Natural killer cell treated with Interleukin-12 subunit alpha and Interleukin-12 subunit beta and Interleukin-15 and Interleukin-18, amount 100 ng/mL, for 72 hours (primary cell): ENCODE measurements at places on chromosomes 11 and 22. TPM values are rescaled to one million over a fixed set of nuclear protein-coding genes. Genes with fewer than 3 reads are reported as not detected.

The GLYATL1 gene
- total RNA-seq: not detected

The BEST1 gene
- total RNA-seq: 1.9 TPM

The SOX10 gene
- total RNA-seq: not detected

The CCDC157 gene
- 6.8 TPM for total RNA-seq

The MUC5AC gene
- not detected for total RNA-seq

The PICK1 gene
- 14.8 TPM for total RNA-seq

The SEC14L6 gene
- not detected for total RNA-seq

The CYB5R3 gene
- 96.7 TPM for total RNA-seq

The USP2 gene
- total RNA-seq: not detected

The CNGA4 gene
- total RNA-seq: not detected

The BBOX1 gene
- total RNA-seq: not detected

The SMIM35 gene
- total RNA-seq: not detected

The TMPRSS13 gene
- 0.36 TPM for total RNA-seq

GRCh38 chr11:7418906-7419305 lies 66.4 kb upstream of the OLFML1 start:
- no peaks in the 10 kb centered on the region for H3K4me1 ChIP-seq
- no peaks in the 10 kb centered on the region for H3K36me3 ChIP-seq
- H3K27ac ChIP-seq: no peak overlapping the region
- no peak for DNase-seq
- H3K4me3 ChIP-seq: no peak overlapping the region

DNA sequence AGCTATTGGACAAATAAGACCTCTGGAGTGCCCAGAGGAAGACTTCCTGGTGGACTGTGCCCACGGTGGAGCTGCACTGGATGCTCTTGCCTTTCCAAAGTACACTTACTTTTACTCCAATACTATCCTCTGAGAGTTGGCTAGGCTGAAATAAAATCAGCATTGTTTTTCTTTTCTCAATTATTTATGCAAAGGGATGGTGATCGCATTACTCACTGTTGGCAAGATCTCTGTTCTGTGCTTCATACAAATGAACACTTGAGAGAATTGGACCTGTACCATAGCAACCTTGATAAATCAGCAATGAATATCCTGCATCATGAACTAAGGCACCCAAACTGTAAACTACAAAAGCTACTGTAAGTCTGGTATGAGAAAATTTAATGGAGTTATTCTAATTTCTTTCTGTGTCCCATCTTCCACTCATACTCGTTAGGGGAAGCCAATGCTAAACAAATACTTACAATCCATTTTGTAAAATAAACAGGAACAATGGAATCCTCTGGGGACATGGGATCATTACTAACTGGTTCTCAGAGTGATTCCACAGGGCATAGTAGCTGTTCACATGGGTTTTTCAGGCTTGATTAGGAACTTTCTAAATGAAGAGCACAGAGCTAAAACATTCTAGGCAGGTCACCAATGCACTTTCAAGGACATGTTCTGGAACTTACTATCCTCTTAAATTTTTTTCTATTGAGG lies 26.3 kb downstream of the NLRP14 start:
- no peak overlapping the region for H3K4me3 ChIP-seq
- H3K27ac ChIP-seq: no peak overlapping the region
- H3K4me1 ChIP-seq: no peaks in the 10 kb centered on the region
- DNase-seq: no peak
- H3K27me3 ChIP-seq: no peaks in the 10 kb centered on the region

- no peaks in the 10 kb centered on the region for H3K27me3 ChIP-seq
- DNase-seq: no peak
- peak overlapping the region; percentile 99 for H3K4me3 ChIP-seq
- peaks cover 22% of the 10 kb centered on the region for H3K4me1 ChIP-seq
Observed at GRCh38 chr11:118791961-118792569, 1.1 kb upstream of the DDX6 start.

GRCh38 chr22:50524676-50525103 lies 708 bp downstream of the SCO2 start:
- no peaks in the 10 kb centered on the region for H3K27me3 ChIP-seq
- H3K4me1 ChIP-seq: peaks cover 34% of the 10 kb centered on the region
- peak overlapping the region; percentile 87 for H3K4me3 ChIP-seq

- no peak for DNase-seq
- H3K36me3 ChIP-seq: peaks cover 62% of the 10 kb centered on the region
- peaks cover 76% of the 10 kb centered on the region for H3K4me1 ChIP-seq
Observed at GRCh38 chr11:36441610-36442208, 68.4 kb downstream of the TRAF6 start.

DNA sequence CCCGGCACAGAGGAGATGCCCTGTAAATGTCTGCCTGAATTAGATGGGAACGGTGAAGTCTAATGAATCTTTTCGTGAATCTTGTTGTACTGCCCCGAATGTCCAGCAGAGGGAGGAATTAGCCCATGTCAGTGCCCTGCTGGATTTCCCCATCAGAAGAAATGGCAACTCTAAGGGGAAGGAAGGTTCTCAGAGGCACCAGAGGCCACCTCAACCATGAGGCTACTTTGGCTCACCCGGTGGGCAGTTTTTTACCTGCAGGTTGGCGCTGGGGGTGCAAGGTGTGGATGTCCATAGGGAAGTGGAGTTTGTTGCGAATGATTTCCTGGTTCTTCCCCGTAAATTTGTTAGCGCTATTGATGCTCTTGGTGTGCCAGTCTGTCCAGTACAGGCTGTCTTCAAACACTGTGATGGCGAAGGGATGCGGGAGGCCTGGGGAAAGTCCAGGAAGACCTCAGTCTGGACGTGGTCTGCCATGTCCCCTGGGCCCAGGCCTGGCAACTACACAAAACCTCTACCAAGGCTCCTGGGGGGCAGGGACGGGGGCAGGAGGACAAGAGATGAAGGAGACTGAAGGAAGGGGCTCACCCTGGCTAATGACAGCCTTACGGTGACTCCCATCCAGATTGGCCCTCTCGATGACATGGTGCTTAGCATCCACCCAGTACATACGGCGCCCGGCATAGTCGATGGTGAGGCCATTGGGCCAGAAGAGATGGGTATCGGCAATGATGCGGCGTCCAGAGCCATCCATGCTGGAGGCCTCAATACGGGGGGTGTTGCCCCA lies 28.5 kb downstream of the LRP4 start:
- H3K27ac ChIP-seq: no peak overlapping the region
- H3K36me3 ChIP-seq: no peaks in the 10 kb centered on the region
- no peaks in the 10 kb centered on the region for H3K4me1 ChIP-seq
- peaks cover 6% of the 10 kb centered on the region for H3K27me3 ChIP-seq
- peak; percentile 73 for DNase-seq

DNA sequence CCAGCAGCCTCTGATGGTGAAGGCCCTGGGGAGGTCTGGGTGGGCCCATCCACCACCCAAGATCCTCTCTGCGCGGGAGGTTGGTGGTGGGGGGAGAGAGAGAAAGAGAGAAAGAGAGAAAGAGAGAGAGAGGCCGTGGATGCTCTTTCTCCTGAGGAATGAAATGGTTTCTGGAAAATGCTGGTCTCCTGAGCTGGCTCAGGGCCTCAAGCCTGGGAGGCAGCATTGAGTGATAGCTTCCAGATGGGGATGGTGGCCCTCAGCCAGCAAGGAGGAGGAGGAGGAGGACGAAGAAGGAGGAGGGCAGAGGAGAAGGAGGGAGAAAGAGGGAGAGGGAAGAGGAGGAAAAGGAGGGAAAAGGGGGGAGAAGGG lies 4.6 kb downstream of the TSPAN32 start:
- H3K4me1 ChIP-seq: peaks cover 34% of the 10 kb centered on the region
- DNase-seq: peak; percentile 15
- H3K27ac ChIP-seq: peak overlapping the region; percentile 100
- H3K4me3 ChIP-seq: peak overlapping the region; percentile 92
- no peaks in the 10 kb centered on the region for H3K36me3 ChIP-seq

GRCh38 chr11:114232400-114233059 lies 63.7 kb upstream of the NNMT start:
- peak overlapping the region; percentile 63 for H3K27ac ChIP-seq
- no peaks in the 10 kb centered on the region for H3K36me3 ChIP-seq
- H3K4me1 ChIP-seq: no peaks in the 10 kb centered on the region
- DNase-seq: no peak

DNA sequence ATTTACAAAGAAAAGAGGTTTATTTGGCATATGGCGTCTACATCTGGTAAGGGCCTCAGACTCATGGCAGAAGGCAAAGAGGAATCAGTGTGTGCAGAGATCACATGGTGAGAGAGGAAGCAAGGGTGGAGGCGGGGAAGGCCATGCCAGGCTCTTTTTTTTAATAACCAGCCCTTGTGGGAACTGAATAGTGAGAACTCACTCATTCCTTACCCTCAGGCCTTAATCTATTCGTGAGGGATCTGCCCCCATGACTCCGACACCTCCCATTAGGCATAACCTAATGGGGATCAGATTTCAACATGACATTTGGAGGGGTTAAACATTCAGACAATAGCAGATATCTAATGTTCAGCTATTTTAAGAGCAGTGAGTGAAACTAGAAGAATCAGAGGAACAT lies 55.7 kb downstream of the ATM start:
- H3K4me1 ChIP-seq: peaks cover 39% of the 10 kb centered on the region
- H3K27me3 ChIP-seq: no peaks in the 10 kb centered on the region
- peaks cover 35% of the 10 kb centered on the region for H3K36me3 ChIP-seq
- no peak for DNase-seq
- H3K4me3 ChIP-seq: no peak overlapping the region
- peak overlapping the region; percentile 82 for H3K27ac ChIP-seq

DNA sequence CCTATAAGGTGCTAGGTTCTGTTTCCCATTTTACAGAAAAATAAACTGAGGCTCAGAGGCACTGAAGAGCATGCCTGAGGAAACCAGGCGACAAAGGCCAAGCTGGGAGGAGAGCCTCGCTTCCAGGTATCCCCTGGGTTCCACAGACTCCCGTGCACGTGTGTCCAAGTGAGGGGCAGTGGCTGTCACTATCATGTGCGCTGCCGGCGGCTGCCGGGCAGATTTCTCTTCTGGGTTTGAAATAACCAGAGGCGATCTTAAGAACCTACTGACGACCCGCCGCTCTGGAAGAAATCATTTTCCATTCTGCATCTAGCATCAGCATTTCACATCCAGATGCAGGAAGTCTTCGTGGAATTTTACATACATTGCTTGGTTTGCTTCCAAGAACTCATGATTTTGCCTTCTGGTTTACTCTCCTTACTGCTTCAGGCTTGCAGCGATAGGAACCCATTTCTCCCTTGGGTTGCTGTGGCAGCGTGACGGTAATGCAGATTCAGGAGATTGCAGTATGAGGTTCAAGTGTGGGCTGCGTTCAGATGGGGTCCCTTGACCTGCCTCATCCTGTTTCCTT lies 28.6 kb downstream of the ARHGAP8 start:
- no peak overlapping the region for H3K4me3 ChIP-seq
- no peaks in the 10 kb centered on the region for H3K27me3 ChIP-seq
- no peak overlapping the region for H3K27ac ChIP-seq
- no peaks in the 10 kb centered on the region for H3K4me1 ChIP-seq
- DNase-seq: no peak
- no peaks in the 10 kb centered on the region for H3K36me3 ChIP-seq

- DNase-seq: no peak
- no peaks in the 10 kb centered on the region for H3K36me3 ChIP-seq
- peaks cover 41% of the 10 kb centered on the region for H3K27me3 ChIP-seq
- no peaks in the 10 kb centered on the region for H3K4me1 ChIP-seq
- H3K27ac ChIP-seq: no peak overlapping the region
Observed at GRCh38 chr11:32012049-32012448, 78.8 kb upstream of the RCN1 start.

DNA sequence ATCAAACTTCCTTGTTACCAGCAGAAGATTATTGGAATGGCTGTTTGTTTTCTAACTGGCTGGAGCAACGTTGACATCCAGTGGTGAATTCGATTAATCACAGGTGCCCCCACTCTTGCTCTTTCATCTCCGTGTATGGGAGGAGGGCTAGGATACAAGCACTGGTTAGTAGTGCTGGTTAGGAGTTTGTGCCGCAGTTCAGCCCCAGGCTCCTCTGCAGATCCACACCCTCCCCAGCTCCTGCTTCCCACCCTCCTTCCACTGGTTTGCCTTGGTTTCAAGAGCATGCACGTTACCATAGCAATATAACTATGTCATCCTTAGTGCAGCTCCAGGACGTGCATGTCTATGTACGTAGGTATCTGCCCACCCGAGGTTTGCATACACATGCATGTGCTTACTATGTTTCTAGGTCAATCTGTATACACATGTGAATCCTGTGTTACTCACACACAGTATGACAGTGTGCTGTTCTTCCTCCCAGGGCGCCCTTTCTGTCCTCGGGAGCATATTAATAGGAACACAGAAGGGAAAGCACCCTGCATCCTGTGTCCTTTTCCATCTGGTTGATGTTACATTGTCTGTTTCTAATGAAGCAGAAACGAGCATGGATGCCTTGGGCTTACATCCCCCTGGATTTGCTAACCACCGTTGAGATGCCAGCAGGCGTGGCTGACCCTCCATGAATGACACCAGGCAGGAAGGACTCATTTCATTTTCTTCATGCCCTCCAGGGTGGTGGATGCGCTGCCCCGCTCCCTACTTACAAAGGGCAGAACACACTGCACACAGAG lies 539.3 kb downstream of the OPCML start:
- no peak overlapping the region for H3K4me3 ChIP-seq
- no peak for DNase-seq
- H3K27ac ChIP-seq: no peak overlapping the region
- H3K27me3 ChIP-seq: peaks cover 11% of the 10 kb centered on the region
- no peaks in the 10 kb centered on the region for H3K36me3 ChIP-seq

DNA sequence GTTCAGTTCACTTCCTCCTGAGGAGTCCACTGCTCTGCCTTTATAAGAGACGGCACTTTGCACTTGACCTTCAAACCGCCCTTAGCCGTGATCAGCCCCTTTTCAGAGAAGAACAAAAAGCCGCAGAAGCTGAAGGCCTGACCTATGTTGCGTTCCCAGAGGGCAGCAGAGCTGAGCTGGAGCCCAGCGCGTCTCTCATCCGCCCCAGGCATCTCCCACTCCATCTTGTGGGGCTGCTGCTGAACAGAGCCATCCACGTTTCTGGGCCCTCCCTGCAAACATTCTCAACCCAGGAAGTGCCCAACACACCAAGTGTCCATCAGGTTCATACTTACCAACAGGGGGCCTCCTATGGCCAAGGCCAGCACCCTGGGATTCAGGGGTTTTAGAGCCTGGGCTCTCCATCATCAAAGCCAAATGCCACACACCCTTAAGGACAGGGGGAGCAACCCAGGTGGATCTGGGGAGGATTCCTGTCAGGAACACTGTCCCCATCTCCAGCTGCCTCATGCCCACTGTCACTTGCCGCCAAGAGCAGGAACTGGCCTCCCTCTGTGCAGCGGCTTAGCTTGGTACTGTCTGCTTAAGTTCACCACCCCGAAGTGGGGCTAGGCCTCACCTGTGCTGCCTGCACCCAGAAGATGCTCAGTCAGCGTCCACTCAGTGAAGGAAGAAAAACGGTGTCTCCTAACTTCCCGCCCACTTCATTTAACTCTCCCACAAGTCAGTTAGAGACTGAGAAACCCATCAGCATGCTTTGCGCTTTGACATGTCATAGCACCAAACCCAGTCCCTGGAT lies 16.0 kb upstream of the EFCAB6 start:
- H3K36me3 ChIP-seq: no peaks in the 10 kb centered on the region
- H3K27me3 ChIP-seq: peaks cover 10% of the 10 kb centered on the region
- no peaks in the 10 kb centered on the region for H3K4me1 ChIP-seq
- no peak overlapping the region for H3K27ac ChIP-seq
- DNase-seq: no peak
